ENCODE measurements at places on chromosomes 13 and 19.

DNA sequence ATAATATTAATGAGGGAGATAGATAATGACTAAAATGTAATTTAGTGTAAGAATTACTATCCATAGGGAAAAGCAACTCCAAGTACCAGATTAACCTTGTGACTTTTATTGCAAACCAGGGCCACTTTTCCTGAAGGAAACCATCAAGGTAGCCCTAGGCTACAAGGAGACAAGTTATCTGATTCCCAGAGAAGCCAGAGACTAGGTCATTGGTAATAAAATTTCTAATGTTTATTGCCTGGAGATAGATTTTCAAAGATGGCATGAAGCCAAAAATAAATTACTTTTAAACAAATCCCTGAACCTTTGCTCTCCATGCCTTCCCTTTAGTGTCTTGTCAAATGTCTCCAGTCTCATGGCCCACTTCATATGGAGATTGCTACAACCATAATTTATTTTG is 610.1 kb upstream of the SLC10A2 start:
- no peak for ATAC-seq

DNA sequence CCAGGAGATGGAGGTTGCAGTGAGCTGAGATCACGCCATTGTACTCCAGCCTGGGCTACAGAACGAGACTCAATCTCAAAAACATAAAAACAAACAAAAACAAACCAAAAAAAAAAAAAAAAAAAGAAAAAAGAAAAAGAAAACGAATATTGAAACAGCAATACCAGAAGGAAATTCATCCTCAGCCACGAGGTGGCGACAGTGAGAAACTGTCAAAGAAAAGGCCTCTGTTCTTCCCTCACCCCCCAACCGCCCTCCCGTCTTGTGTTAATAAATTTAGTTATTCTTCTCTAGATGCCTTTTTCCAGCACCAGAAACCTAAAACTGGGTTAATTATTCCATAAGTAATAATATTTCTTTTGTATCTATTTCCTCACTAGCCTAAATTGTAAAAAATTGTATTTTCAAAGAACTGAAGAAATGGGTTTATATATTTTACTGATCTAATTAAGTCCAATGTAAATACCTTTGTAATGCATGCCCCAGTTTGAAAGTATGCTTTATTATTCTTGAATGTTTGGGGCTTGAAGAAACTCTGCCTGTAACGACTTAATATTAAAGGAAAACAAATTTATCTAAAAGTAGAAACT is 38.6 kb downstream of the LIG4 start:
- ATAC-seq = no peak

GRCh38 chr19:2604747-2605329 is 97.7 kb downstream of the GNG7 start:
- ATAC-seq = no peak

DNA sequence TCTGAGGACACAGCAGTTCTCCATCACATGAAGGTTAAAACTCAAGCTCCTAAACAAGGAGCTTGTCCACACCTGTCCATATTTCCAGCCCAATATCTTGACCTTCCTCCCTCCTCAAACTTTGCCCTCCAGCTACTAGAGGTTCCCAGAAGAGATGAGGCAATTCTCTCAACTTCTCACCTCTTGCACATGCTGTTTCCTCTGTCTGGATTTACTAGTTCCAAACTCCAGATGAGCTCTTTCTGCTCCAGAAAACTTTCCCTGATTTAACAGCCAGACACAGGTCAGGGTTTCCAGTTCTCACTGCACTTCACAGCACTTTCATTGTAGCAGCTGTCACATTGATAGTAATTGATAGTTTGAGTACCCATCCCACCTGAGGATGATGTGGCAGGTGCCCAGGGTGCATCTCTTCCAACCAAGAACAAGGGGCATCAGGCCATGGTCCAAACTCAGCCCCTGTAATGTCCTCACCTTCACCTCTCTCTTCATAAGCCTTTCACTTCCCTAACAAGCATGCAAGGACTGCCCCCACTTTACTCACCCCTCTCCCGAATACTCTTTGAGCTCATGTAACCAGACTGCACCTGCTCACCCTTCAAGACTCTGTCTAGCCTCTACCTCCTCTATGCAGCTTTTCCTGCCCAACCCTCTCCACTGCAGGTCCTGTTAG is 3.0 kb upstream of the WDFY2 start:
- no peak for ATAC-seq

DNA sequence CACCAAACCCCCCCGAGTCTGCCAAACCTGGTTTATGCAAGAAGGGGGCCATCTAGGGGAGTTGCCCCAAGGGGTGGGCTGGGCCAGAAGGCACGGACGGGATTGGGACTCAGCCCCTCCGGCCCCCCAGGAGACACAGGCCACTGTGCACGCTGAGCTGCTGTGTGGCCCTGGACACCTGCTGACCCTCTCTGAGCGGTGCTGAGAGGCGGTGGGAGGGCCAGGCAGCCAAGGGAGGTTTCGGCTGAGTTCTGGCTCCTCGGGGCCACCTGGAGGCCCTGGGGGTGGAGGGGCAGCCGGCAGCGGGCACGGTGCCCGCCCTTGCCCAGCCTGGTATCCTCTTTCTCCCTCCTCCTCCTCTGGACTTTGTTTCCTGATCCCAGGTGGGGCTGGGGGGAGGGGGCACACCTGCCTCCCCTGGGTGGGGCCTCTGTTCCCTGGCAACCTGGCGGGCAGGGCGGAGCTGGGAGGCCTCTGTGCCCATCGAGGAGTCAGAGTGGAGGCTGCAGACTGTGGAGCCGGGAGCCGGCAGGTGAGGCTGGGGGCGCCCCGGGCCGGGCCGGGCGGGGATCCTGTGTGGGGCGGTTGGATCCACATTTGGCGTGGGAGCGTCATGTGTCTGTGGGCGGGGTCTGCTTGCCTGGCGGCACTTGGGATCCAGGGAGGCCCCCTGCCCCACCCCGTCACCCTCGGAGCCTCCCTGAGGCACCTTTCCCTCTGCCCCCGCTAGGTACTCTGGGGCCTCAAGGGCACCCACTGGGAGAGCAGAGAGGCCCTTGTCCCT is at the start of gene MISP:
Gene MISP (plus strand): TSS at position 473 of the 784 bp plus-strand sequence. CDS start 5,835 bp downstream, outside the sequence.
- ATAC-seq = no peak

GRCh38 chr13:114211446-114212157 is 23.1 kb upstream of the CDC16 start:
- ATAC-seq = no peak

DNA sequence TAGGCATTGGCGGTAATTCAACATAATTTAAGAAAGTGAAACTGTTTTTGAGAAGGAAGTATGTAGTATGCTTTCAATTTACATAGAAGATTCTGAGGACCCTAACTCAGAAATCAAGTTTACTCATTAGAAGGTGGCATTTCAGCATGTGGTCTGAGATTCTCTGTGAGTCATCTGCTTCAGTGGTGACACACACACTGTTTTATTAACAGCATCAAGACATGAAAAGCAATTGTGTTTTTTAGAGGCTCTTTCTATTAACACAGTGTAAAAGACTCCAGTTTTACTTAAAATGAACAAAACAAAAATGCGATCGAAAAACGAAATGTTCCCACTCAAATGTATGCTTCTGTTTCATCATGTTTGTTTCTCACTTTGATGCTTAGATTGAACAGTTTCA is 802.1 kb upstream of the SLITRK6 start:
- no peak for ATAC-seq

GRCh38 chr19:8459095-8459494 is 14.3 kb downstream of the HNRNPM start:
- peak; percentile 29 for ATAC-seq

GRCh38 chr13:92602560-92602959 is 624.0 kb upstream of the GPC6 start:
- no peak for ATAC-seq

DNA sequence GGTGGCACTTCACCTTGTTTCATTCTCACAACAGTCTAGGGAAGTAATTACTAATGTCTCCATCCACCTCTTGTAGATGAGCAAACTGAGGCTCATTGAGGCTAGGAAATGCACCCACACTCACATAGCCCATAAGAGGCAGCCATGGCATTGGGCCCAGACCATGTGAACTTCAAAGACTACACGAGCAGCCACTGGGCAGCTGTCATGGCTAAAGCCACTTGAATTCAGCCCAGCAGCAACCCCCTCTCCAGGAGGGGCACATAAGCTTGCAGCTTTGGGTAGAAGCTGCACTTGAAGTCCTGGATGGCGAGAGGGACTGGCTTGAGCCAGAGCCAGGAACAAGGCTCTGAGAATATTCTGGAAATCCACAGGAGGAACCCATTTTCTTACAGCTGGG is 13.4 kb downstream of the ALOX5AP start:
- ATAC-seq = no peak

GRCh38 chr19:47109541-47110375 is 3.8 kb downstream of the ZC3H4 start:
- no peak for ATAC-seq

DNA sequence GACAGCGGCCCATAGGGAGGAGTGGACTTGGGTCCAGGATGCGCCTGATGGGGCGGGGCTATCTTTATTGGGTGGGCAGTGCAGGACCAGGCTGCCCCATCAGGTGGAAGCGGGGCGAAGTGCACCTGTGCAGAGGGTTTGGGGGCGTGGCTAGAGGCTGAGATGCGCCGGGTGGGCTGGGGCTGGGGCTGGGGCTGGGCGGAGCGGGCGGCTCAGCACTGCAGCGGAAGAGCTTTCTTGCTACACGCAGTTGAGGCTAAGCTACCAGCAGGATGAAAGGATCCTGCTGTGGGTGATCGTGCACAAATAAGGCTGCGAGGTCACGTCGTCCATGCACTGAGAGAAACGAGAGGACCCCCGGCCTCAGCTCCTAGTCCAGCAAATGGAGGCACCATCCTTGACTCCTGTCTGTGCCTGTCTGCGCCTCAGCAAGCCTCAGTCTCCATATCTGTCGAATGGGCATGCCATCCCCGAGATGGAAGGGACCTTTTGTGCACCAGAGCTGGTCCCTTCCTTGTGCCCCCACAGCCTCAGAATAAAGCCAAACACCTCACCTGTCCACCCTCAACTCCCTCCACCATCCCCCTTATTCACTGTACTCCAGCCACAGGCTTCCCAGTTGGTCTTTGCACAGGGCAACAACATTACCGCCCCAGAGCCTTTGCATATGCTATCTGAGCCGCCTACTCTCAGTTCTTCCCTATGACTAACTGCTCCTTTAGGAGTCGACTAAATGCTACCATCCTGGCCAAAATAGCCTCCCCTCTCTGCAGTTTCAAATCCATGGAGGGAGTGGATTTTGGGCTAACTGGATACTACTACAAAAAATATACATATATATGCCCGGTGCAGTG is 21.0 kb upstream of the HOMER3 start:
- ATAC-seq = no peak

DNA sequence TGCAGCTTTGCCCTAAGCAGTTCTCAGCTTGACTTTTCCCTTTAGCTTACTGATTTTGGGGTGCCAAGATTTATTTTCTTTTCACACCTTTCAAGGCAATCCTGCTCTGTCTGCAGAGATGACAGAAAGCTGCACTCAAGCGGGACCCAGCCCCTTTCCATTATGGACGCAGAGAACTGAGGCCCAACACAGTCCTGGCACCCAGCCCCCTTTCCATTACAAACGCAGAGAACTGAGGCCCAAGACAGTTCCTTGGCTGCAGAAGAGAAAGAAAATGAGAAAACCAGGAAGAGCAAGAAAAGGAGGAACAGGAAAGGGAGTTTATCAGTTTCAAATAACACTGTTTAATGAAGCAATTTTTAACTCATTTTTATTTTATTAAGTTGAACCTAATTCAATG is 36.8 kb upstream of the ATP11A start:
- no peak for ATAC-seq

GRCh38 chr13:32159137-32159869 is 127.7 kb downstream of the FRY start:
- no peak for ATAC-seq

- no peak for ATAC-seq
Observed at GRCh38 chr13:33846303-33847062, 28.5 kb downstream of the RFC3 start.

- ATAC-seq = no peak
Observed at GRCh38 chr13:50531917-50532899, 311.3 kb downstream of the DLEU7 start.

GRCh38 chr19:8251025-8251472 is 41.9 kb downstream of the CERS4 start:
- peak; percentile 92 for ATAC-seq

All from gastroesophageal sphincter (tissue), 4 donors.